ENCODE measurements at places on chromosomes 1 and 21.

GRCh38 chr1:165235777-165236291 is 120.7 kb downstream of the LMX1A start:
- DNase-seq: no peak

GRCh38 chr21:24205319-24205718 is 1402.0 kb downstream of the MRPL39 start:
- DNase-seq: no peak

- DNase-seq: no peak
These were observed 28.9 kb downstream of the SLC35F3 start for GRCh38 chr1:233933339-233933738.

DNA sequence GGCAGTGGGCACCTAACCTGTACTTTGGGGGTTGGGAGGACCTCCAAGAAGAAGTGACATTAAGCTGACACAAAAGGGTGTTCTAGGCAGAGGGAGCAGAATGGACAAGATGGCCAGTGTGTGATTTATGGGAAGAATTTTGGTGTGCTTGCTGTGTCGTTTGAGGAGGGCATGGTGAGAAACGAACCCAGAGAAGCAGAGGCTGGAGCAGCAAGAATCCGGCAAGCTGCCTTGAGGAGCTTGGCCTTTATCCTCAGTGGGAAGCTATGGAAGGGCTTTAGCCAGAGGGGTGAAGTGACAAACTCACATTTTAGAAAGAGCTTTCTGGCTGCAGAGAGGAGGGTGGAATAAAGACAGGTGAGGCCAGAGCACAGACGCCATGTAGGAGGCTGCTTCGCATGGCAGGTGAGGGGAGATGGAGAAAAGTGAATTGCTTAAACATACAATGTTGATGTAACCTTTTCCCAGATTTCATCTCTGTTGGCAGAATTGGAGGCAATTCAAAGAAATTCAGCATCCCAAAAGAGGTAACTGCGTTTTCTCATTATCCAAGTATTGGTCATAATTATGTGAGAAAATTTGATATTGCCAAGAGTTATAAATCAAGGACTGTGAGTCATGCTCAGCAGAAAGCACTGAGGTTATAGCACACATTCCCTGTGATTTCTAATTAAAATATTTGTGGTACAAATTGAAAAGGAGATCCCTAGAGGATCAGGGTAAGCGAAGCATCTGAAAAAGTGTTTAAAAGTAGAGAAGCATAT is 26.5 kb downstream of the TRIM45 start:
- DNase-seq: no peak

DNA sequence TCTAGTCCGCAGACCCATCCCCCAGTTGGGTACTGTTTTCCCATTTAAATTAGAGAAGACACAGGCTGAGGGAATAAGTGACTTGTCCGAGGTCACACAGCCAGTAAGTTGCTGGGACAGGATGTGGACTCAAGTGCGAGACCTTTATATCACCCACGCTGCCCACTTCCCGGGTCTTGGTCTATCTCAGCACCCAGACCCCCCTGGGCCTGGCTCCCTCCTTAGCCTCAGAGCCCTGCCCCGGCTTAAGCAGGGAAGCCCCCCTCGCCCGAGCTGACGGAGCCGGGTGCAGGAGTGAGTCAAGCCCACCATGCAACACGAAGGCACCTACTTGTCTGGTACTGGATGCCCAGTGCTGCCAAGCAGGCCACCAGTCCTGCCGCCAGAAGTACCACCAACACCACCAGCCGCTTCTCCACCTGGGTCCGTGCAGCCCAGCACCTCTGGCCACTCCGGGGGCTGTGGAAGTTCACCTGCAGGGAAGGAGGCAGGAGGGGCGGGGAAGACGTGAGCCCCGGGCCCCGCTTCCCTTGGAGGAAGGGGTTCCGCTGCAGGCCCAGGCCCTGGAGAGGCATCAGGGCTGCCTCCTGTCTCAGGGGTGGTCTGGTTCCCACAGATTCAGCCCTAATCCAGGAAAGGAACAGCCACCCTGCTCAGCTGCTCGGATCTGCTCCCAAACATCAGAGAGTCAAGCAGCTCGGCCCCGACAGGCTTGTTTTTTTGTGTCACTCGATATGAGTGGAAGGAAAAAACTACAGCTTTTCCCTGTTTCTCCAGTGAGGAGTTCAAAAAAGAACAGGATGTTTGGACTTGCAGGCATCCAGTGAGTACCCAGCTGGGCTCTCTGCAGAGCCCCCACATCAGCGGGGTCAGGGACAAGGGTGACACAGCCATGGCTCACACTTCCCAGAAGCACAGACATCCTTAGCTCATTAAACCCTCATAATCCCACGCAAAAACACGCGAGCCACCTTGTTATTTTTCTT is 11.1 kb downstream of the ECE1 start:
- no peak for DNase-seq

GRCh38 chr1:205626216-205626615 is 5.6 kb downstream of the ELK4 start:
- no peak for DNase-seq

DNA sequence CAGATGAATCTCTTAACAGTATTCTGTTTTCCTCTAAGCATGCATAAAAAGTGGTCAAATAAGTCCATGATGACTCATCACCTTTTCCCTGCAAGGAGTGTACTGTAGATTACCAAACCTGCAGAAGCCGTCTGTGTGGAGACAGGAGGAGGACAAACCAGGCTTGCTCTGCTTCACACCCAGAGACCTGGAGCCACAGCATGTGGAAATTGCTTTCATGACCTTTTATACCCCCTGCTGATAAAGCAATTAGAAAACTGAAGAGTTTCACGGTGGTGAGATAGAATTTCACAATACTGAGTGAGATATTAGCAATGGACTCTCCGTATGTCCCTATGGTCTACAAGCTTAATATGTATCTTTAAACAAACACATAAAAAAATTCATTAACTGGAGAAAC is 9.4 kb downstream of the CORT start:
- no peak for DNase-seq
